Activated CD4-positive, alpha-beta T cell treated with anti-CD3 and anti-CD28 coated beads, Interleukin-2, amount 50 U/mL, for 24 hours (primary cell): ENCODE measurements at places on chromosomes 12 and 14.

DNA sequence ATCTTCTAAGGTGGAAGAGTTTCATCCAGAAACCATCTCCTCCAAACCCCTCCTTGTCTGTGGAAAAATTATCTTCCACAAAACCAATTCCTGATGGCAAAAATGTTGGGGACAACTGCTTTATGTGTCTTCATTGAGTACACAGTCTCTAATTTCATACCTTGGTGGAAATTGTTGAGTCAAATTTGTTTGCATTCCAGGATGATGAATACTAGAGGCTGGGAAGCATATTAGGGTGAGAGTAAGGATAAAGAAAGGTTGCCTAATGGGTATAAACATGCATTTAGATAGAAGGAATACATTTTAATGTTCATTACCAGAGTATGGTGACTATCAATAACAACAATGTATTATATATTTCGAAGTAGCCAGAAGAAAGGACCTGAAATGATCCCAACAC, 98.2 kb downstream of the C12orf42 start:
- no peak for DNase-seq

DNA sequence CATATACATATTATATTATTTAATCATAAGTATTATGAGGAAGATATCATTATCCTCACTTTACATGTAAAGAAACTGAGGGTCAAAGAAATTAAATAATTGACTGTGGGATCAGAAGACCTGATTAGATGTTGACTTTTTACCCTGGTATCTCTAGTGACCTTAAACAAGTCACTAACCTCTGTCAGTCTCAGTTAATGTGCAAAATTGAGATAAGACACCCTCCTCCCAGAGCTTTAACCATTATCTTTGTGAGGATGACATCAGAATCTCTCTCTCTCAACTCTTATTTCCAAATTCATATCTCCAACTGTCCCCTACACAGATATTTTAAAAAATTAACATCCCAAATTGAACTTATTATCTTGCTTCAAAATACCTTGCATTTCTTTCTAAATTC, 177.8 kb downstream of the KLHL28 start:
- DNase-seq, result no peak

DNA sequence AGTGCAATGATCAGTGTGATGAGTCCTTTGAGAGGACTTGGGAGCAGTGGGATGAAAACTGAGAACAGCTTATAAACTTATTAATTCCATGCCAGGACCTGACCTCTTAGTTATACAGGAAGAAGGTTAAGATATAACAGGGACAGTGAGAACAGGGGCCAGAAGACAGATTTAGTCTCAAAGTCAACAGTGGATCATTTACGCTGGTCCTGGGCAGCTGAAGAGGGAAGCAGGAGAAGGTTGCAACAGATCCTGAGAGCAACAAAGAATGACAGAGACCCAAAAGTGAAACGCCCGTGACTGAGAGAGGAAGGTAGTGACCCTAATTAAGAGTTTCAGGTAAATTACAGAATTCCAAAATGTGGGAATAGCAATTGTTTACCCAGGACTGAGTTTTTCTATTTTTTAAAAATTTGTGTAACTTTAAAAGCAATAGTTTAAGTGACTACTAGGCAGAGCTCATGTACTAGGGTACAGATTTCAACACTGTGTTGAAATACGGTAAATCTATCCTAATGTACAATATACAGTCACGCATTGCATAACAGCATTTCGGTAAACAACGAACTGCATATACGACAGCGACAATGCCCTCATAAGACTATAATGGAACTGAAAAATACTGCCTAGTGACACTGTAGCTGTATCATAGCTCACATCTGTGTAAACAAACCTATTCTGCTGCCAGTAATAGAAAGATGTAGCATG, 77.7 kb upstream of the GNPNAT1 start:
- no peak for DNase-seq

- DNase-seq, result no peak
Measured at GRCh38 chr12:19639781-19640415, 200.6 kb downstream of the AEBP2 start.

DNA sequence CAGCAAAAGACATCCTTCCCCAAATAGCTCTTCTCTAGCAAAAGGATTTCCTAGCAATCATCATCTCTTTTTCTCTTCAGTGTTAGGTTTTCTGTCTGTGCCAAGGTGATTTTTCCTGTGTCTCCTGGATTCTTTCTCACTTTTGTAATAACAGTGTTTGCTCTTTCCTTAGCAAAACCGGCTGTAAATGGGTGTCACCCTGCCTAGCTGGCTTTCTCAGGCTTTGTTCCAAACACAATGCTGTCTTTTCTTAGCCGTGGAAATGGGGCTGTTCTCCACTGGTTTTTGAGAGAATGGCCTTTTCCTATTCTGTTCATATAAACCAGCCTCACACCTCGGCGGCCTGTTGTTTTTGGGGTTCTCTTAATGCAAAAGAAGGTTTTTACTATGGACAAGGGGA, 21.9 kb downstream of the JDP2 start:
- DNase-seq, result no peak
